CD4-positive, alpha-beta T cell (primary cell): ENCODE measurements at places on chromosomes 11 and 22.

DNA sequence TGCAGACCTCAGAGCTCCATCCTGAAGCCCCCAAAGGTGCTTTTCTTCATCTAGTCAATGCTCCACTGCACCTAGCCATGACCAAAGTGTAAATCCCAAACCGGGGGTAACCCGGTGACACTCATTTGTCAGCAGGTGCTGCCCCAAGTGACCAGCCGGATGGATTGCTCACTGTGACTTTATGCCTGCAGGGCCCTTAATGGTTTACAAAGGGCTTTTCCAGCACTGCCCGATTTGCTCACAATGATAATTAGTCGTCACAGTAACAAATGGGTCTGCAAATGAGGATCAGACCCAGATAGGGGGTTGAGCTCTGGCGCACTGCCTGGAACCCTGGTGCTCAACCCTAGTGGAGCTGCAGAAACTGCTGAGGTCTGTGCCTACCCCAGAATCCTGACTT, 45.7 kb upstream of the CD5 start:
- no peak for DNase-seq

GRCh38 chr11:15006139-15006759, 34.1 kb upstream of the CALCA start:
- DNase-seq: no peak

DNA sequence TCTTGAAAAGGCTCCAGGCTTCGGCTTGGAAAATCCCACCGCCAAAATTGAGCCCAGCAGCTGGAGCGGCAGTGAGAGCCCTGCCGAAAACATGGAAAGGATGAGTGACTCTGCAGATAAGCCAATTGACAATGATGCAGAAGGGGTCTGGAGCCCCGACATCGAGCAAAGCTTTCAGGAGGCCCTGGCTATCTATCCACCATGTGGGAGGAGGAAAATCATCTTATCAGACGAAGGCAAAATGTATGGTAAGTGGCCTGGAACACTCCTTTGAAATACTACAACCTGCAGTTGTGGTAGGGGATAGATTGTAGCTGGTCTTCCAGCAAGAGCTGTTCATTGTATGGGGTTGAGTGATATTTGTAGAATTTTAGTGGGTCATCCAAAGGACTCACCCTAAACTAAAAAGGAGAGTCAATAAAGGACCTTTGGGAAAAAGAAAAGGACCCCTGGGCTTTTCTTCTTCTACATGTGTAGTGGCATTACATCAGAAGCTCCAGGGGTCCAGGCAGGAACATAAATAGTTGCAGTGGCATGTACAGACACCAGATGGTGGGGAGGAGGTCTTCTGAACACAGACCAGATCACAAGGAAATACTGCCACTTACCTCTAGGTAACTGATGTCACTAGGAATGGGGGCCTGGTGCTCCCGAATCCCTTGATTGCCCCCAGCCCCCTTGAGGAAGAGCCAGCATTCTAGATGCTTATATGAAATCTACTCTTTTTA, 90.1 kb downstream of the TEAD1 start:
- DNase-seq: no peak

DNA sequence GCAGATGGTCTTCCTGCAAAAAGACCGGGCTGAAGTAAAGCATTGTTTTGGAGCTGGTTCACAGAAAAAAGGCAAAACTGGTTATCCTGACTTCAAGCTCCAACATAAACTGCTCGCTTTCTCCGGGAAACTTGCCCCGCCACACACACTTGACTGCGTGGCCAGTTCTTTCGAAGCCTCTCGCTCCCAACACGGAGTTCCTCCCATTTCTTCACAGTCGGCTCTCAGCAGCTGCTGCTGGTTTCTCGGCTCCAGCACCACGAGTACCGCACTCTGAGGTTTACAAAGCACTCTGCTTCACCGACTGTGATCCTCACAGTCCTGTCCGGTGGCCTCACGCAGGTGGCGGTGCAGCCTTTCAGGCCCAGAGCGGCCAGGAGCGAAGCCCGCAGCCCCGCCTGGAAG, 264 bp downstream of the CHEK1 start:
- DNase-seq: no peak

DNA sequence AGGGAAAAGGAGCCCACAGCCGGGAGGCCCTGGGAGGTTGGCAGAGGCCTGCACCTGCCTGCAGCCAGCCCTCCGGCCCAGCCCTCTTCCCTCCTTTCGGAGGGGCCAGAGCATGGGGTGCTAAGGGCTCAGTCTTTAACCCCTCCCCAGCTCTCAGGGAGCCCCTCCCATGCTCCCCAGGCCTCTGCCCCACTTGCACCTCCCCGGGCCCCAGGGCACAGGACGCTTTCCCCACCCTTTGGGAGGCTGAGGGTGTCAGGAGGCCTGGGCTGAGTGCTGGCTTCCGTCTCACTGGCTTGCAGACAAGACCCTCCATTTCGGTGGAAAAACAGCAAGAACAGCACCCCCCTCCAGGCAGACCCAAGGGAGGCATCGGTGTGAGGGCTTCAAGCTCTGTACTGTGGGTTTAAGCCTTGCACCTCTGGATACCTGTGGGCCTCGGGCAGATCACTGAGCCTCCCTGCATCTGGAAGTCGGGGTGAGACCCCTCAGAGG, 7.3 kb downstream of the ASCL2 start:
- DNase-seq: no peak

DNA sequence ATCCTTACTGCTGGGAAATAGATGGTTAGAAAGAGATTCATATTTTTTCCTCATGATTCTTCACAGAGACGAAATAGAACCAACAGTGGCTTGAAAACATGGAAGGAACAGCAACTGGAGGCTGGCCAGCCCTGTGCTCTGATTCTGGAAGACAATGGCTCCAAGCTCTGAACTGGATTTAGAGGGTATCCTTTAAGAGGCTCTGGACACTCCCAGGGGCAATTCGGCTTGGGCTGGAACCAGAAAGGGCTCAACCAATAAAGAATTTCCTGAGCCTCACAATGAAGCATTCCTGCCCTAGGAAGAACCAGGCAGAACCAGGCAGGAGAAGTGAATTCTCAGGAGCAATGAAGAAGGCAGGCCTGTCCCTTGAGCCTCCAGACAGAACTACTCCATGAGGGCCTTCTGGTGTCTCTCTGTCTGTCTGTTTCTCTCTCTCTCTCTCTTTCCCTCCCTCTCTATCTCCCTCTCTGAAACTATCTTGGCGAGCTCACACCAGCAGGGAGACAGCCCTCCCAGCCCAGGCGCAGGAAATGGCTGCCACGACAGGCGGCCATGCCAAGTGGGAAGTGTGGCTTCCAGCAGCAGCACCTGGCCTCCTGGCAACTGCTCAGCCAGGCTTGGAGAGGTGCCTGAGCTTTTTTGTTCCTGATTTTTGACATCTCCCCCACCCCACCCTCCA, 93.3 kb downstream of the RCN1 start:
- no peak for DNase-seq

GRCh38 chr11:45664376-45665205, 831 bp downstream of the CHST1 start:
- DNase-seq: no peak

DNA sequence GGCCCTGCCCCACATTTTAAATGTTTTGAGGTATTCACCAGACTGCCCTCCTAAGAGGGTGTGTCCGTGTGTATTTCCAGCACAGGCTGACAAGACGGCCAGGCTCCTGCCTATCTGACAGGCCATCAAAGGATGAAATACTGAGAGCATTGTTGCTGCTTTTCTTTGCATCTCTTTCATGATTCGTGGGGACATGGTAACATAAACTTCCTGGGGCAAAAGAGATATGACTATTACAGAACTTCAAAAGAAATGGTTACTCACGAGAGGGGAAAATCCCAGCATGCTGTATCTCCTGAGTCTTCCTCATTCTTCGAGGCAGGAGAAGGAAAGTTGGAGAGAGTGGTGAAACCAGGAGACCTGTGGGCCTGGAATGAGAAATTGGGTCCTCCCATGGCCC, 10.3 kb upstream of the BIK start:
- DNase-seq: no peak

GRCh38 chr11:17432002-17432401, 43.5 kb upstream of the KCNJ11 start:
- no peak for DNase-seq

DNA sequence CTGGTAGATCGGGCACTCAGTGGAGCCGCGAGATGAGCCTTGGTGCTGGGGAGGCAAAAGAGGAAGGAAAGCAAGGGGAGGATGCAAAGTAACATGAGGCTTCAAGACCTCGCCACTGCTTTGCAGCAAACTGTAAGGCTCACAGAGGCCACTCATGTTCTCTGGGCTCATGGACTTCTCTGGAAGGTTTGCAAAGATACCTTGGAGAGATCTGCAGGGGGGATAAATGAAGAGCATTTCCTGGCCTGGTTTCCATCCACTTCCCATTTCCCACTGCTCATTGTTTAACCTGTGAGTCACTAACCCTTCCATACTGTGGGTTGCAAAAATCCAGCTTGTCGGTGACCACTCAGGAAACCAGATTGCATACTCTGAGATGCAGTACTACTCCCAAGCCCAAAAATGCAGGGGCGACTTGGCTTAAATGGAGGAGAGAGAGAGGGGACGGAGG, 38.5 kb downstream of the OSBP2 start:
- DNase-seq: no peak

DNA sequence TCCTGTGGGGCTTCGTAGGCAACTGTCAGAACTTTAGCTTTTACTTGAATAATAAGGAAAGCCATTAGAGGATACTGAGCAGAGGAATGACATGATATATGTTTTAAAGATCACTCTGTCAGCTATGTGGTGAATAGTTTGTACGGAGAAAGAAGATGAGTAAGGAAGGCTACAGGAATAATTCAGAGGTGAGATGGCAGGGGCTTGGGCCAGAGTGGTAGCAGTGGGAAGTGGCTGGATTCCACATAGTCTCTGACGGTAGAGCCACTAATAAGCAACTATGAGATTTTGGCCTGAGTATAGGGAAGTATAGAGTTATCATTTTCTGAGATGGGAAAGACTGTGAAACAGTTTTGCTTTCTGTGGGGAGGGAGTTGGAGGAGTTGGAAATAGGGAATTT, 93.9 kb upstream of the MTMR2 start:
- no peak for DNase-seq

- DNase-seq: no peak
Observed at GRCh38 chr11:77106321-77106720, 3.7 kb downstream of the OMP start.

GRCh38 chr22:42440728-42441127, 8.5 kb upstream of the NFAM1 start:
- DNase-seq: no peak

- DNase-seq: no peak
Observed at GRCh38 chr11:123231777-123232176, 36.7 kb upstream of the CLMP start.

DNA sequence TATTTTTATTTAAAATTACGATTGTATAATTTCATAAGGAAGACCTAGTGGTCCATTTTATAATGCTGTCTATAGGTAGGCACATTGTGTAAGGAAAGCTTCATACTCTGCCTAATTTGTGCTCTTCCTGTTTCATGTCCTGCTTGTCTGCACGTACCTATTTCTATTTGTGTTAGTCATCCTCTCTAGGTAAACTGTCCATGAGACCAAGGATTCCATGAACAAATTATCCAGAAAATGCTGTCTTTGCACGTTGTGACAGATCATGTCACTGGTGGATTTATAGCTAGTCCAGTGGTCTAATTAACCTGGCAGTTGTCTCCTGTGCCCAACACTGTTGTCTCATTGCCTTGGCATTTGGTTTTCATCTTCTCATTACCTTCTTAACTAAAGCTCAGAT, 44.7 kb downstream of the DNAJC24 start:
- no peak for DNase-seq

- no peak for DNase-seq
Observed at GRCh38 chr22:49025791-49026493, 801.7 kb downstream of the BRD1 start.

- no peak for DNase-seq
Observed at GRCh38 chr22:49513358-49513851, 314.3 kb downstream of the BRD1 start.

DNA sequence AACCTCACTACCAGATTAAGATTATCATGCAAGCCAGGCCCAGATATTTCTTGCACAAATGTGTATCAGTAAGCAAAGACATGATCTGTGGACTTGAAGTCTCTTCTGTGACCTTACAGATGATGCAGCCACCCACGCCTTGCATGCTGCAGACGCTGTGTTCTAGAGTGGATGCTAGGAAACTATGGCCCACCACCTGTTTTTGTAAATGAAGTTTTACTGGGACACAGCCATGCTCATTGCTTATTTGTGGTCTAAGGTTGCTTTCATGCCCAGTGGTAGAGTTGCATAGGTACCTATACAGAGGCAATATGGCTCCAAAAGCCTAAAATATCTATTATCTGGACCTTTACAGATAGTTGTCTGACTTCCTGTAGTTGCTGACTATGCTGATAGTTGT, 47.5 kb upstream of the SORL1-AS1 start:
- no peak for DNase-seq

DNA sequence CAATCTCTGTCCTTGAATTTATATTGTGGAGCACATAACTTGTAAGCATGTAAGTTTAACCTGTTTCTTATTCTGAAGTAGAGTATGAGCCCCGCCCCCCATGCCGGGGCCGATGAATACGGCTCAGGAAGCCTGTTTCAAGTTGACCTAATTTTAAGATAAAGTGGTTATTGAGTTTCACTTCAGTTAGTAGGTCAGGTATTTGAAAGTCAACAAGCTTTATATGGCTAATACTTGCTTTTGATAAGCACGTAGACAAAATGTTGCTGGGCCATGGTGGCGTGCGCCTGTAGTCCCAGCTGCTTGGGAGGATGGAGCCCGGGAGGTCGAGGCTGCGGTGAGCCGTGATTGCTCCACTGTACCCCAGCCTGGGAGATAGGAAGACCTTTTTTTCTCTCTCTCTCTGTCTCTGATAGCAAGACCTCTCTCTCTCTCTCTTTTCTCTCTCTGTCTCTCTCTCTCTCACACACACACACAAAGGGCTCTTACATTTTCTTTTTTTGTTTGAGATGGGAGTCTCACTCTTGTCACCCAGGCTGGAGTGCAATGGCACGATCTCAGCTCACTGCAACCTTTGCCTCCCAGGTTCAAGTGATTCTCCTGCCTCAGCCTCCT, 14.4 kb downstream of the YWHAH start:
- DNase-seq: no peak

- DNase-seq: no peak
Observed at GRCh38 chr22:36961626-36962025, 48.2 kb downstream of the CSF2RB start.

DNA sequence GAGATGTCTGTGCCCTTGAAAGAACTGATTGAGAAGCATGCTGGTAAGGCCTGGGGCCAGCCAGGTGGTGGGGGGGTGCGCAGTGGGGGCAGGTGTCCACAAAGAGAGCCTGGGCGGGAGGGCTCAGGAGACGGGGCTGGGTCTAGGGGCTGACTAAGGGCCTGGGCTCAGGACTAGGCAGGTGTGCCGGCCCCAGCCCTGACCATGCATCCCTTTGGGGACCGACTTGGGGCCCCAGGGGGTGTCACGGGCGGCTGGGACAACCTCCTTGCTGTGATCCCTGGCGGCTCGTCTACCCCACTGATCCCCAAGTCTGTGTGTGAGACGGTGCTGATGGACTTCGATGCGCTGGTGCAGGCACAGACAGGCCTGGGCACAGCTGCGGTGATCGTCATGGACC, 4.4 kb downstream of the NDUFV1 start:
- DNase-seq: no peak

- no peak for DNase-seq
Observed at GRCh38 chr22:48709453-48709852, 1118.2 kb downstream of the BRD1 start.
